T-helper 2 cell (primary cell): ENCODE measurements at places on chromosomes 2 and 18.

DNA sequence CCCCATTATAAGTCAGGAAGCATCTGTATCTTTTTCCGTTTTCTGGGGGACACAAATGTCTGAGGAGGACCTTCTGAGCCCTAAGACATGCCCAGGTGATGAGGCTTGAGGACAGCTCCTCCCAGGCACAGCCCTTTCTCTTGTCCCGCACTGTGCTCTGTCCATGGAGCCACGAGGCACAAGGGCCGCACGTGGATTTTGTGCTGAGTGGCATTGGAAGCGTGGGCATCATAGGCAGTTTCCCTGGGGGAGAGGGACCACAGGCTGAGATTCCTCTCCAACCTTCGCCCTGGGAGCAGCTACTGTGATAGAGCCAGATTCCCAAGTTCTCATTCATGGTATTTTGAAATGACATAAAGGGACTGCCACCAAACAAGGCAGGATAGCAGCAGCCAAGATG lies 139.9 kb downstream of the SH3RF3 start:
- DNase-seq: no peak

GRCh38 chr18:79952996-79953559 lies 1.6 kb upstream of the SLC66A2 start:
- DNase-seq: no peak

GRCh38 chr2:3409627-3410170 lies 30.2 kb downstream of the TRAPPC12 start:
- no peak for DNase-seq

DNA sequence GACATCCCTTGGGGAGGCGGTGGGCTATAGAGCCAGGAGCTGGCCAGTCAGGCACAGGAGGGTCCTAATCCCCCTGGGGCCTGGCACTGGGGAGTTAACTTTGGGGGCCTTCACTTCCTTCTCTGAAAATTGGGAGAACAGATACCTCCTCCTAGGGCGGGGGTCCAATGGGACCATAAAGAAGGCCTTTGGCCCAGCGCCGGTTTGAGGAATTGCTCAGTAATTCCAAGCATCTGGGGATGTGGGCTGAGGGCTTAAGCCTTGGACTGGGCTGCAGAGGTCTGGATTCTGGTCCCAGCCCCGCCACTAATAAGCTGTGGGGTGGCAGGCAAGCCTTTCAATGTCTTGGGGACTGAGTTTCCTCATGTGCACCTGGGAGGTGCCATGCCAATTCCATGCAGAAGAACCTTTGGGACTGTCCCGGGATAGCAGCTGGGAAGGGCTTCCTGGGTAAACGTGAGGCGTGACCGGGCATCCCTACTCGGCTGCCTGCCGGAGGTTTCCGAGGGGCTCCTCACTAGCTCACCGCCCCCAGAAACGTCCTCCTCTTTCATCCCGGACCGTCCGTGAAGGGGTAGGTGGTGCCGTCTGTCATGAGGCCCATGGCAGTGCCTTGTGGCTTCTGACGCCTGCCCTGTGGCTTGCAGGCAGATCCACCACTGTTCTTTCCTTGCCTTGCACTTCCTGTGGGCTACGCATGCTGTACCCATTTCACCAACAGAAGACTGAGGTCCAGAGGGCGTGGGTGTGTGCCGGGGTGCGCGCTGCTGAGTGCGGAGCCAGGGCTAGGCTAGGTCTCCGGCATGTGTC lies 67.4 kb upstream of the HPCAL1 start:
- no peak for DNase-seq

DNA sequence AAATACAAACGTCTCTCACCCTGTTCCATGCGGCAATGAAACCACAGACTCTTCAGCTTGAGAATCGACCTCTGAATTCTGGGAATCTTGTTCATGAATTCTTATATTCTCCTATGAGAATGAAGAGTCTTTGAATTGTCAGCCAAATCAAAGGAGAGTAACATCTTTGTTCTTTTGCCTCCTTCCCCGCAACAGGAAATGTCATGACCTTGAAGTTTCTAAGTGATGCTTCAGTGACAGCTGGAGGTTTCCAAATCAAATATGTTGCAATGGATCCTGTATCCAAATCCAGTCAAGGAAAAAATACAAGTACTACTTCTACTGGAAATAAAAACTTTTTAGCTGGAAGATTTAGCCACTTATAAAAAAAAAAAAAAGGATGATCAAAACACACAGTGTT lies 21.8 kb downstream of the TNFAIP6 start:
- DNase-seq: no peak

- no peak for DNase-seq
Observed at GRCh38 chr2:25286723-25287483, 54.8 kb downstream of the DNMT3A start.

DNA sequence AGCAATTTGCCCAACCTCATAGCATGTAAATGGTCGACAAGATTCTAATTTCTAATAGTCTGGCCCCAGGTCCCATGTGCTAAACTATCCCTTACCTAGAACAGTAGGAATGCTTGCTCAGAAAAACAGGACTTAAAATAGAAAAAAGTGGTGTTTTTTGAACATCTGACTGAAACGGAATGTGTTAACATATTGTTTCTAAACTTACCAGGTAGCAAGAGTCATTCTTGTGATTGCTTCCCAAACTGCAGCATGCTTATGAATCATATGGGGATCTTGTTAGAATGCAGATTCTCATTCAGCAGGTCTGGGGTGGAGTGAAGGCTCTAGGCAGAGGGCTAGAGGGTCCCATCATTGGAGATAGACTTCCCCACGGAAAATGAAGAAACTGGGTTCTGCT lies 5.8 kb upstream of the SLC20A1 start:
- DNase-seq: no peak

- DNase-seq: no peak
Observed at GRCh38 chr2:215105607-215106354, 32.6 kb downstream of the ABCA12 start.
